ENCODE measurements at places on chromosomes 1 and 21. TPM values are rescaled to one million over a fixed set of nuclear protein-coding genes. Genes with fewer than 3 reads are reported as not detected.

- no peak for DNase-seq
Measured at GRCh38 chr1:42340093-42340492, 5.1 kb upstream of the FOXJ3 start.

GRCh38 chr1:26971590-26971989 lies 11.3 kb upstream of the KDF1 start:
- no peak for DNase-seq

DNA sequence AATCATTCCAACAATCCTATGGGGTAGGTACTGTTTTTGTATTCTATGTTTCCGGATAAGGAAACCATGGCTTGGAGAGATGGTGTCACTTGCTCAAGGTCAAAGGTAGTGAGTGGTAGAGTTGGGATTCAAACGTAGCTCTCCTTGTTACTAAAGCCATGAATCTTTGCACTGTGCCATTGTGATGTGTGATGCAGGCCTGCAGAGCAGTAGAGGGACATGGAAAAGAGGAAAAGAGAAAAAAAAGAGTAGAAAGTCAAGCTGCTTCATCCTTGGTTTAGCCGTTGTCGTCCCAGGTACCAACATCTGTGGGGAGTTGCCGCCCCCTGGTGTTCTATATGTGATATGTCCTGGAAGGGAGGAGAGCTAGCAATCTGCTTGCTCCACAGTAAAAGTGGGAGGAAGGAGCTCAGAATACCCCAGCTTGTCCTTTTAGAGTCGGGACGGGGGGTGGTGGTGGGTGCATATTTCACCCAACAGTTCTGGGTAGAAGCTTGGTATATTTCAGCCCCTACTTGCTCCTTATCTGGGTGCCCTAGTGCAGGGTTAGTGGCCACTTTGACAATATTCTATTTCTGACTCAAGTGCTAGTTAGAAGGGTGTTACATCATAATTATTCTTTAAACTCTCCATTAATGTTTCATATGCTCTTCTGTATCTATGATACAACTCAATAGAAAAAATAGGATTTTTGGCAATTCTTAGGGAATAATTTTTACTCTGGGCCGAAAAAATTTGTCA lies 98.4 kb downstream of the EBNA1BP2 start:
- DNase-seq: peak; percentile 49

DNA sequence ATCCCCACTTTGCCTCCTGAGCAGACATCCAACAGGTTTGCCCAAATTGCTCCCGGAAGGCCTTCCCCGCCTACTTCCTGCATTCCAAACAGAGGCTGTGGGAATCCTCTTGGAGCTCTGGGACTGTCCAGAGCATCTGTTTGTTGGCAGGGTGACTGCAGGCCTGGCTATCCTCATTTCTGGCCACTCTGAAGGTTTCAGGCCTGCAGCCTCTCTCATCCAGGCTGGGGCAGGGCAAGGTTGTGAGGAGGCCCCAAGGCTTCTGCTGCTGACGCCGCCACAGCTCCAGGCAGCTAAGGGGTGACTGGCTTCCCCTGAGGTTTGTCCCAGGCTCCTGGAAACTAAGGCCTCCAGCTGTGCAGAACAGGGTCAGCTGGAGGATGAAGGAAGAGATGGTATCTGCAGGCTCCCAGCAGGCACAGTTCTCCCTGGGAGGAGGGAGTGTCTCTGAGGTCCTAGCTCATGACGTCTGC lies 11.3 kb downstream of the CDK18 start:
- DNase-seq: no peak

- DNase-seq: no peak
Measured at GRCh38 chr1:89939693-89940438, 55.0 kb upstream of the ZNF326 start.

- DNase-seq: no peak
Measured at GRCh38 chr1:7516341-7516740, 254.8 kb upstream of the VAMP3 start.

DNA sequence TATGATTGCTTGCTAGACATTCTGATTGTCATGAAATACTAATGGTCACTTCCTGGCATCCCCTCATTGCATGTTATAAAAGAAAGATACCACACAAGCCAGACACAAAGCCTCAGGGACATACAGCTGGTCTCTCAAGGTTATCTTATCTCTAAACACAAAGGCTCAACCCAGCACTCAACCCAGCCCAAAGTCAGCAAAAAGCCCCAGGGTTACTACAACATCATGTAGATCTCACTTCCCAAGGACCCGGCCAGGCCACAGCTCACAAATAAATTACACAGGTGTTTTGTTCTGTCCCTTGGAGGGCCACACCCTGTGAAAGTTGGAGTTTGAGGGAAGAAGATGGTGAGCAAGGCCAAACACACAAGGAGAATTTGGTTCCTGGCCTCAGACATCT lies 109.7 kb upstream of the BARHL2 start:
- no peak for DNase-seq

- no peak for DNase-seq
Measured at GRCh38 chr1:87983841-87984240, 655.2 kb downstream of the LMO4 start.

DNA sequence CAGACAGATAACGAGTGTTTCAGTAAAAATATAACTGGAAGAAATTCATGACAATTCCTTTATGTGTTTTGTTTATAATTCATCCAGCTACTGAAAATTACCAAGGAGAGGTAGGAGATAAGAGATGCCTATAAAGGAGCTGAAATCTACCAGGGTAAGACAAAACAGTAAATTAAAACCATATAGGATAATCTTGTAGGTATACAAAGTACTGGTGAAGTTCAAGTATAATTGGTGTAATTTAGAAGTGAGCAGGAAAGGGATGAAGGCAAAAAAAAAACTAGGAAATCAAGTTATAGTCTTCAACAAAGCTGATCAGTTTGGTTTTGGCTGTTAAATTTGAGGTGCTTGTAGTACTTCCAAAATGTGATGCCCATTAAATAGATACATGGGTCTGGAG lies 1.2 kb upstream of the WARS2 start:
- DNase-seq: no peak

- DNase-seq: no peak
Measured at GRCh38 chr21:34035619-34036354, 37.6 kb upstream of the MRPS6 start.

- DNase-seq: no peak
Measured at GRCh38 chr1:94949681-94950661, 23.1 kb upstream of the CNN3 start.

DNA sequence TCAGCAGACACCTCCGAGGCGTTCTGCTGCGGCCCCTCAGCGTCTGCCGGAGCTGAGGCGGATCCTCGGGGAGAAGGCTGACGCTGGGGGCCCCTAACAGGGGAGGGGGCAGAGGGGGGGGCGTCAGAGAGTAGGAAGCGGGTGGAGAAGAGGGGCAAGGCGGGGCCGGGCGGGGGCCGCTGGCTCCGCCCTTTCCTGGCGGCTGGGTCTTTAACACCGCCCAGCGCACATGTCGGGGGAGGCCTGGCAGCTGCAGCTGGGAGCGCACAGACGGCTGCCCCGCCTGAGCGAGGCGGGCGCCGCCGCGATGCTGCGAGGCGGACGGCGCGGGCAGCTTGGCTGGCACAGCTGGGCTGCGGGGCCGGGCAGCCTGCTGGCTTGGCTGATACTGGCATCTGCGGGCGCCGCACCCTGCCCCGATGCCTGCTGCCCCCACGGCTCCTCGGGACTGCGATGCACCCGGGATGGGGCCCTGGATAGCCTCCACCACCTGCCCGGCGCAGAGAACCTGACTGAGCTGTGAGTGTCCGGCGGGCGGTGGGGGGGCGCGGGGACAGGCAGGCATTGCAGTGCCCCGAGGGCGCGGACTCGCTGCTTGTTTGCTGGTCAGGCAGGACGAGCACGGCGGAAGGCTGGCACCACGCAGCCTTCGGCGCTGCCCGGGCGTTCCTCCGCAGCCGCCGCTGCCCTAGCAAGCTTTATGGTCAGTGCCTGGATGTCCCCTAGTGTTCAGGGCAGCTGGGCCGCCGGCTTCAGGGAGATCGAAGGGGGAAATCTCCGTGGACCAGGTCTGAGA lies at the start of gene NTRK1:
NTRK1 (plus strand) TSS at position 238 of the 796 bp plus-strand sequence; CDS start at position 308, 70 bp downstream.
- peak; percentile 52 for DNase-seq

- no peak for DNase-seq
Measured at GRCh38 chr1:201300641-201301040, 17.3 kb downstream of the PKP1 start.

DNA sequence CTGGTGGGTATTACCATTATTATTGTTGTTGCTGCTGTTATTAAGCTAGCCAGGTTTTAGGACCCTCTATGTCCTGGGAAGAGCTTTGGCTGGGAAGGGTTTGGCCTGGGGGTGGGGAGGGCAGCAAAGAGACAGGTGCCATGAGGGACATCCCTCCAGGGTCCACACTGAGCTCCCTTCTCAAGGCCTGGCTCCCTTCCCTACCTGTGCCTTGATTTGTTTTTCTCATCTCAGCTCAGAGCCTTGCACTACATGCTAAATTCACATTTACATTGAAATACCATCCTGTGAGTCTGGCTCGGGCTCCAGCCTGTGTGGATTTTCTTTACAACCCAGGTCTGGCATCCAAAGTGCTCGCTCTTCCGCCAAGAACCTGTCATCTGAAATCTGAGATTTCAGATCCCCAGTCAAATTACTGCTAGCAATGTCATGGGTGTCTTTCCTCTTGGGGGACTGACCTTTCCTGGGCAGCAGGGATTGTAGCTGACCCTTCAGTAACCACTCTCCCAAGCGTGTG lies 536.3 kb downstream of the PTPRU start:
- DNase-seq: no peak

DNA sequence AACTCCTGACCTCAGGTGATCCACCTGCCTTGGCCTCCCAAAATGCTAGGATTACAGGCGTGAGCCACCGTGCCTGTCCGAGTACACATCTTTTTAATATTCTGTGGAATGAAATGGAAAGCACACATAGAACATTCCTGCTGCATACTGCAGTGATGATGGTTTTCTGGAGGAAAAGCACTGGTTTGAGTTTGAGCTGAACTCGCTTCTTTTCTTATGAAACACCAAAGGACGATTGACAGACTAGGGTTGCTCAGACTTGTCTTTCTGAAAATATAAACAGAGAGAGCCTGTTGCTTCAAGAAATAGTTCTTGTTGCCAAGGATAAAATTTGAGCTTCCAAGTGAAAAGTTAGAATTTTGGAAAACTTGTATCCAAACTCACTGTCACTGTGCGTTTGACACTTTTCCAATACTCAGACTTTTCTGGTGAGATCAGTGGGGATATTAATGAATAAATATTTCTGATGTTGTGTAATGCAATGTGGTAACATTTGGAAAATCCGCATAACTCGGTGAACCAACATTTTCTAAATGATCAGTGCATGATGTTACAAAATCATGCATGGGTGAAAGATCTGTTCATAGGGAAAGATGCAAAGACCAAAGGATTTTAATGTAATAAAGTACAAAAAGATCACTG lies 15.0 kb upstream of the ERMAP start:
- DNase-seq: no peak

DNA sequence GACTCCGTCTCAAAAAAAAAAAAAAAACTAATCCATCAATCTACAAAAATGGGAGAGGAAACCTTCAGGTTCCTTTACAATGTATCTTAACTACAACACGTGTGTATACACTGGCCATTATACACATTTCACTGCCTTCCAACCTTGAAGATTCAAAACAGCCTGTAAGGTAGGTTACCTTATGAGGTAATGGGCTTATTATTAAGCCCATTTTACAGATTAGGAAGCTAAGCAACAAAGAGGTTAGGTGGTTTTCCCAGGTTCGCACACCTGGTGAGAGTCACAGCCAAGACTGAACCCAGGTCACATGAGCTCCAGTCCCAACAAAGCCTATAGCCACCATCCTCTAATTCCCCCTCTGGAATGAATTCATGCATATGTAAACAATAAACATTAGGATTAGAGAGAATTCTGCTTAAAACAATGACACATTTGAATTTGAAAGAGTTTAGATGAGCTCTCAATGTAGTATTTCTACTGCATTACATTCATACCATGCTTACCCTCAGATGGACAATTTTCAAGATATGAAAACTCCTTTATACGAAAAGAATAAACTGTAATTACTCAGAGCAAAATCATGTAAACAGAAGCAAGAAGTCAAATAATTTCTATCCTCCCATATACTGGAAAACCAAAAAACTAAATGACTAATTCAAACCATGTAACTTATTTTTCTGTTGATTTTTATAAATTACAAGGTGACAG lies 54.8 kb downstream of the EIF4G3 start:
- no peak for DNase-seq

DNA sequence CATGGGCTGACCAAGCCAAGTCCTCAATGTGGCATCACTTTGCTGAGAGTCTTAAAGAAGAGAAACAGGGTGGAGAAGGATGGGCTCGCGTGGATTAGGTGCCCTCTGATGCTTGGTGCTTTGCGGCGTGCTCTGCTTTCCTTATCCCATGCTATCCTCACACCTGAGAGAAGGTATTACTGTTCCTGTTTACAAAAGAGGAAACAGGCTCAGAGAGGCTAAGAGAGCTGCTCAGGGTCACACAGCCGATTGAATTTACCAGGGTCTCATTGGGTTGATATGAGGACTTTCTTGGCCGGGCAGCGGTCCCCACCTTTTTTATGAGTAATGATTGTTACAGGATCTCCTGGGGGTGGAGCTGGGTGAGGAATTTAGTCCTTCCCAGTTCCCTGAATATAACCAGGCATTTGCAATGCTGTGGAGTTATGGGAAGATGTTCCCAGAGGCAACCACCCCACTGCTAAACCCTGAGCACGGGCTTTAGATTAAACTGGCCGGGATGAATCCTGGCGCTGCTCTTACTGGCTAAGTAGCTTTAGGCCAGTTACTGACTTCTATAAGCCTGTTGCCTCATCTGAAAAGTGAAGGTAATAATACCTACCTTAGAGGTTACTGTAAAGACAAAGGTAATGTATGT lies 4.5 kb downstream of the ASCL5 start:
- DNase-seq: no peak

DNA sequence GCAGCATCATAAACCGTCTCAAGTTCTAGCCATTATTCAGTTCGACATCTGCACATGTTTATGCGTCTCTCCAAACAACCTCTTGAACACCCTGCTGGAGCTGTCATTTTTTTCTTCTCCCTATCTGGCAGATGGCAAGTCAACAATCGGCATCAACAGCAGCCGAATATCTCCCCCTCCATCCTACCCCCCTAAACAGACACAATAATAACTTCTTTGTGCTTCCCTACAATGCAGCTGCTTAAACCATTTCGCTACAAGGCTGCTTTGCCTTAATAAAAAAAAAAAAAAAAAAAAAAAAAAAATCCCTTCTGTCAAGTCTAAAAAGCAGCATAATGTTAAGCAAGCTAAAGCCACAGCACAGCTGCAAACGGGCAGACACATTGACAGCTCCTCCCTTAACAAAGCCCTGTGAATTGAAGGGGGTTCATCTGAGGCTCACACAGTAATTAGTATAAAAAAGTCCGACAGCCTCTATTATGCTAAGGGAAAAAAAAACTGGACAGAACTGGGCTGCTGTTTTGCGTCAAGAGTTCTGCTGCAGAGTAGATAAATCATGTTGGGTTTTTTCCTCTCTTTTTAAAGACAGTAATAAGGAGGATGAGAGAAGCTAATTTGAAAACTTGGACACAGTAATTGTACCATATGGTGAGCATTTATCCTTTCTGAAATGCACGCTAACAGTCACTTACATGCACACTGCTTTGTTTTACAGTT lies 136.4 kb downstream of the AKT3 start:
- DNase-seq: no peak

Gene HES2
- not detected for total RNA-seq

Gene KRTAP7-1
- total RNA-seq: not detected

Gene S100A14
- total RNA-seq: not detected

Gene KRTAP20-3
- total RNA-seq: not detected

Gene GRIK3
- not detected for total RNA-seq

Gene GABRD
- total RNA-seq: 0.17 TPM

Gene CFAP141
- not detected for total RNA-seq

Gene TNFAIP8L2
- total RNA-seq: 5.4 TPM

Gene OR6K3
- total RNA-seq: not detected

All from T-helper 17 cell (primary cell).